ENCODE measurements at places on chromosomes 11 and 22.

GRCh38 chr11:19604679-19605375 lies 107.8 kb upstream of the NAV2 start:
- DNase-seq: no peak

- DNase-seq: no peak
Observed at GRCh38 chr11:107842412-107843100, 16.0 kb downstream of the SLC35F2 start.

GRCh38 chr11:83287631-83288030 lies 1.5 kb upstream of the CCDC90B start:
- no peak for DNase-seq

DNA sequence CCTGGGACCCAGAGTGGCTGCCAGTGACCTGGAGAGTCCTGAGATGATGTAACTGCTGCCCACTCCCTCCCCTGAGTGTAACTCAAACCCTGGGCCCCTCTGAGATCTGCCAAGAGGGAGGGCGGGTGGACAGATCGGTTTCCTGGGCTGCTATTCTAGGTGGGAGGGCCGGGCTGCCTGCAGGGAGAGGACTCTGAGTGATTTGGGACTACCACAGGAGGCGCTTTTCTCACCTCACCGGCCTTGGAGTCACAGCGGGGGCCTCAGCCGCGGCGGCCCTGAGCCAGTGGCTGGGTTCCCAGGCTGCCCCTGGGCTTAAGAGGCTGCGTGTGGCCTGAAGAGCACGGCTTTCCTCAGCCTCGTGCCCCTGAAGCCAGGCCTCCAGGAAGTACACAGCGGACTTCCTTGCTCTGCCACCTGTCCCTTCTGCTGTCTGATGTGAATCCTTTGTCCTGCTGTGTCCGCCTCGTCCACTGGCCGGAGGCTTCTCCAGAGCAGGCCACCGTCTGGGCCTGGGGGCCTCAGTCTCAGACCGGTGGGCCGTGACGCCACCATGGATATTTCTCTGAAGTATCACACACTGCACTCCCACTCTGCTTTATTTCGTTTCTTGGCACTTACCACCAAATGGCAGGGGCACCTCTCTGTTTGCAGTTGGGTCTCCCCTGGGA lies 11.5 kb downstream of the RELT start:
- DNase-seq: no peak

DNA sequence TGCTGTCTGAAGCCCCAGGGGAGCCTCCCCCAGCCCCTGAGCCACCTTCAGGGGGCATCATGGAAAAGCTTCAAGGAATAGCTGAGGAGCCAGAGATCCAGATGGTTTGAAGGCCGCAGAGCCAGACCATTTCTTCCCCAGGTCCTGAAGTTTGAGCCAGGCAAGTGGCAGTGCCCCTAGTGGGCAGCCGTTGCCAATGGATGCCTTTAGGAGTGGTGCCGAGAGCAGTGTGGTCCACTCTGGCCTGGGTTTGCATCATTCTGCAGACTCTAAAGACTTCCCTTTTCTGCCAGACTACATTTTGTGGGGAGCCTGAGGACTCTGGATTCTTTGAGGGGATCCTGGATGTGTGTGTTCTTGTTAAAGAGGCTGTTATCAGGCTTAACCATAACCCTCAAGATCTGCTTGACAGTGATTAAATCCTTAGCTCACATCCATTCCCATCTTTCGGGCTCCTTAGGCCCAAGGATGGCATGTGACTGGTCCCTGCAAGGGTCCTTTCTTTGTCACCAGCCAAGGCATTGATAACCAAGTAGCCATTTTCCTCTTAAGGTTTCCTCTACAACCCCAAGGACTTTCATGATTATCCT lies 13.1 kb downstream of the HINFP start:
- no peak for DNase-seq

DNA sequence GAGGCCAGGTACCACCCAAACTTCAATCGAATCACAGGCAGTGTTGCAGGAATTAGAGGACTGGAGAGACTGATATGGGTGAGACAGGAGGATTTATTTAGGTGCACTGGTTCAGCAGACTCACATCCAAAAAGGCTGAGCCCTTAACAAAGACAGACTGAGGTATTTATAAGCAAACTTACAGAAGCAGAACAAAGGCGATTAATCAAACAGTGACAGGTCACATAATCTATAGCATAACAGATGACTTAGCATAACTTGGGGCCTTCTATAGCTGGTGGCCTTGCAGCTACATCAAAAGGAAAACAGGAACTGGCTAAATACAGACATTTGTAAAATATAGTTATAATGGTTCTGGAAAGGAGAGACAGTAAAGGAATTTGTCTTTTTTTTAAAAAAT lies 2.1 kb downstream of the APOBEC3B start:
- DNase-seq: no peak

GRCh38 chr22:24183321-24184031 lies 2.2 kb downstream of the SUSD2 start:
- DNase-seq: no peak

DNA sequence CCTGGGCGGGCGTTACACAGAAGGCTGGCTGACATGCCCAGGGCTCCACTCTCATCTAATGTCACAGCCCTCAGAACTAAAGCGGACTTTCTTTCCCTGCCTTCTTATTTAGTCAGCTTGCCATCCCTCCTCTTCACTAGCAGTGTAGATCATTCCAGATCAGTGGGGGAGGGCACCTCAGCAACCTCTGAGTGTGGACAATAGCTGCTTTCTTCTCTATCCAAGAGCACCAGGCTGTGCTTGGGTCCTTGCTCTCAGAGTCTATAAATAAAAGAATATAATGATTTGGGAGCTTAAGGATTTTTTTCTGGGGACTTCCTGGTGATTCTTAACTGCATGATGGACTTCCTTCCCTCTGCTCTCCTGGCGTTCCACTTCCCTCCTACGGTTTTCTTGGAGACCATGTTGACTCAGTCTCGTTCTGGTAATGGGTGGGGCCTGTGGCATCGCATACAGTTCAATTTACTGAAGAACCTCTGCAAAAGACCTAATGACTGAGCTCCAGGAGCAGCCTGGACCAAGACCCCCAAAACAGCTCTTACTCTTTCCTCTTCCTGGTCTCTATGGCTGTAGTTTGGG lies 2.9 kb upstream of the HMBS start:
- no peak for DNase-seq

DNA sequence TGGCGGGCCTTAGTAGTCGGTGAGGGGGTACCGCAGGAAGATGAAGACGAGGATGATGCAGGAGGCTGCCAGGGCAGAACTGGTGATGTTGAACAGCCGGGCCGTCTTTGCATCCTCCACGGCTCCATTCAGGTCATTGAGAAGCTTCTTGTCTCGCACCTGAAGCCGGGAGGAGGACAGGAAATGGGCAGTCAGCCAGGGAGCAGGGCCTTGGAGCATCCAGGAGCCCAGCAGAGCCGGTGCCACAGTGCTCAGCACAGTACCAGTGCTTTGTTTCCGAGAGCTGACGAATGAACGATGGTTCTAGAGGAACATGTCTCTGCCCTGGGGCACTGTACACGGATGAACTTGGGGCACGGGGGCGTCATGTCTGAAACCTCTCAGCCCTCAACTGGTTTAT lies 15.1 kb downstream of the IFITM10 start:
- DNase-seq: no peak

DNA sequence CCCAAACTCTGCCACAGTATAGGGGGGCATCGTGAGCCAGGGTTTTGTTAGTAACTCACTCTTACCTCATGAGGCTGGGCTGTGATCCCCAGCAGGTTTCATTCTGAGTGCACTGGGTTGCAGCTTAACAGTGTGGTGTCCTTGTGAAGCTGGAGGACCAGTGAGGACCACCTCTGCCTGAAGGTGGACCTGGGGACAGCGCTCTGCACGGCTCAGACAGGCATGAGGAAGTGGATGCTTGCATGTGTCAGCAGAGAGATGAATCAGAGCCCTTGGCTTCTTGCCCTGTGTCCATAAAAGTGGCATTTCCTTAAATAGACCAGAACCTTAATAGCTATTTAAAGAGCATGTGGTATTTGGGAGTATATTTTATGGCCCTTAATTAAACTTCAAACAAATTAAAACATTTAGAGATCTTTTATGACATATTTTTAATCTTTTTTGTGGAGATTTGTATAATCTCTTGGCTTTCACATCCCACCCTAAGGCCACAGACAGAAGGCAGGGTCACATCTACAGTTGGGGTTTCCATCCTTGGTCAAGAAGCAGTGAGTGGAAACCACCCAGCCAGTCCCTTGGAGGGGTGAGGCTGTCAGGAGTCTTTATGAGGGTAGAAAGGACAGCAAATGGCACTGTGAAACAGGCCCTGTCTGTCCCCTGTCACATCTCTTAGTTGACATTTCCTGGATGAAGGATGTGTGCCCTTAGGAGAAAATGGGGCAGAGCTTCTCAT lies 24.8 kb upstream of the ADORA2A start:
- DNase-seq: no peak

DNA sequence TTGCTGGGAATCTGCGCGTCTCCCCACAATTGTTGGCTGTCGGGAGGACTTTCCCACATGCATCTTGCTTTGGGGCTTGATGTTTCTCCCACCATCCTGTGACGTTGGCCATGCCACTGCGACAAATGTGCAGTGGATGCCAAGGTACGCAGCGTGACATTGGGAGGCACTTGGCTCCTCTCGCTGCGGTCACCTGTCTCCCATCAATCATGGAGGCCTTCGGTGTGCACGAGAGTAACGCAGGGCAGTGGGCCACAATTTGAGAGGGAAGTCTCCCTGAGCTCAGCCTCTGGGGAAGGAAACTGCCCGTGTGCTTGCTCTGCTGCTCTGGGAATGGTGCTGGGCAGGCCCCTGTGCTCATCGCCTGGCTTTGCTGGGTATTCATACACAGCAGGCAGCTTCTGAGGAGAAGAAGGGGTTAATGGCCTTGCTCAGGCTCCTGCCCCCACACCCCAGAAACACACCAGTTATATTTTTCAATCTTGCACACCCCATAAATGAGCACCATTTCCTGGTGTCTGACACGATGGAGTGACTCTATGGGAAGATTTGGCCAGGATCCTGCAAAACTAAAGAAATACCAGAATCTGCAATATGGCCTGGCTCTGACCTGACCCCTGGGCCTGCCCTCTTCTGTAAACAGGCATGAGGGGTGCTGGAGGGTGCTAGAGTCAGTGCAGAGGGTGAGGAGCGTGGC lies 153.5 kb downstream of the ADAMTS15 start:
- no peak for DNase-seq

DNA sequence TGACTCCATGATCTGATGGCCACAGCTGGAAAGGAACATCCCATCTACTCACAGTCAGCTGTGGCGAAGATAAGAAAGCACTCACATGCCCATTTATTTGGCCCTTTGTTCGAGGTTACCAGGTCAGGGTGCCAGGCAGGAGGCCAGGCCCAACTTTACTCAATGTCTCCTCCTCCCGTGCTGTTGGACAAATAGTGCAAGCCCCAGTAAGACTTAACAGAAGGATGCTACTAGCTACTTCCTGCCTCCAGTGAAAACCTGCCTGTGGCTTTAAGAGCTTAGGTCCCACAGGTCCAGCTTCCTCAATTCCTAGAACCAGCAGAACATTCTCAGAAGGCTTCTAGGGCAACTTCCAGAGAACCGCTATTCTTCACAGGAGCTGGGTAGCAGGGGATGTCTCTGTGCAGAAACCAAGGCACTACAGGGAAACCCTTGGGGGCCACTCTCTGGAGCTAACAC lies 12.9 kb upstream of the CRY2 start:
- DNase-seq: no peak

GRCh38 chr22:47297261-47298016 lies 535.0 kb downstream of the TBC1D22A start:
- DNase-seq: no peak

DNA sequence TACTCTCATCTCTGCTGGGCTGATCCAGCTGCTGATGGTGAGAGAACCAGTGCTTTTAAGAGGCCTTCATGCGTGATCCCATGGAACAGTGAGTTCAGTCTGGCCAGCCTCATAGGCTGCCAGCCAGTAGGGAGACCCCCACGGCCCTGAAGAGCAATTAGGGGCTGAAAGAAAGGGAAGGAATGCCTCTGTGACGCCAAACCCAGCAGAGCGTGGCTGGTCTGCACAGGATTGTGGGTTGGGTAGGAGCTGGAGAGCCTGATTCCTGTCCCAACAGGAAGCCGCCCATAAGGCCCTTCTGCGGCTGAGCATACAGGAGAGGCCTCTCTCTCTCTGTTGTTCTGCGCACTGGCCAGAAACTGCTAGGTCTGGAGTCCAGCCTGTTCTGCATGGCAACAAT lies 181.5 kb upstream of the E2F8 start:
- DNase-seq: no peak

GRCh38 chr22:23256986-23257888 lies 76.9 kb downstream of the BCR start:
- DNase-seq: no peak

DNA sequence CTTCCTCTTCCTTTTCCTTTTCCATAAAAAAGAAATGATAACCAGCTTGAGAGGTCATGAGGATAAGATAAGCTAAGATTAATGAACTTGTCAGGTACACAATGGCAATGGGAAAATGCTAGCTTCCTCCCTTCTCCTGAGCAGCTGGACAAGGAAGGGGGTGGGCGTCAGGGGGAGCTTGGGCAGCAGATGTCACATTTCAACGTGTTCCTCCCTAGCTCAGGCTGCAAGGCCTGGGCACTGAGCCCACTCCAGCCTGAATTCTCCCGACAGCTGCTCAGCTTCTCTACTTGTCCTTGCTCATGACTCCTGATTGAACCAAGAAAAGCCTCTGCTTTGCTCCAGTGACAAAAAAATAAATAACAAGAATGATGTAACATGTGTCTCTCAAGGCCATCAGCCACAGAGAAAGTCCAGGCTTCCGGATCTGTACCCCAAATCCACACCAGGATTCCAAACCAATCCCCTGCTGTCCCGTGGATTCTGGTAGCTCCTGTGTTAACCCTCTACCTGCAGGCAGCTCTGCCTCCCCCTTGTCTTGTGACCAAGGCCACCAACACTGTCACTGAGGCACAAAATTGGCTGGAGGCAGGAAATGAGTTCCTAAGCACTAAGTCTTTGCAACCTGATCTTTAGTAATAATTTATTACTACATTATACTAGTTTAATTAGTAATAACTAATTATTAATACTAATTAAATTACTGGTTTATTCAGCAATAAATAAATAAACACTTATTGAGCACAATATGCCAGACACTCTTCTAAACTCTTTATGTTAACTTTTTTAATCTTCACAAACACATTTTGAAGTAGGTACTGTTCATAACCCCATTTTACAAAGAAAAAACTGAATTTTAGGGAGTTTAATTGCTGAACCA lies 146.5 kb downstream of the CCDC34 start:
- no peak for DNase-seq

GRCh38 chr22:39682994-39683393 lies 112.4 kb downstream of the CACNA1I start:
- DNase-seq: no peak

- DNase-seq: no peak
Observed at GRCh38 chr11:70501933-70502540, 103.7 kb downstream of the CTTN start.

DNA sequence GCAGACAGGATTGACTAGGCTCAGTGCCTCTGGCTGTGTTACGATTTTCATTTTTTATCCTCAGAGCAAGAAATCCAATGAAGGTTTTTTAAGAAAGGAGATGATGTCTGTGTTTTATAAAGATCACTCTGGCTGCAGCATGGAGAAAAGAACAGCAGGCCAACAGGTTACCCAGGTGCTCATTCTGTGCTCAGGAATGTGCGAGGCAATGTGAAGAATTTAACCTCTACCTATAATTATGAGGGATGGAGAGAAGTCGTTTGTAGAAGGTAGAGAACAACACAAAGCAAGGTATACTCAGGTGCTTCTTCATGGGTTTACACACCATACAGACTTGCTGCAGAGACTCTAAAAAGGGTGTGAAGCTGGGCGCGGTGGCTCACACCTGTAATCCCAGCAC lies 10.0 kb upstream of the RTCB start:
- no peak for DNase-seq

Measured in nucleus accumbens (tissue), 56 donors.